Bronchial smooth muscle cell (primary cell): ENCODE measurements at places on chromosomes 7 and 10. TPM values are rescaled to one million over a fixed set of nuclear protein-coding genes. Genes with fewer than 3 reads are reported as not detected.

The TMEM229A gene
- not detected in 2 replicates for total RNA-seq

The RBM20 gene
- under 0.01 TPM in 1 of 2 replicates, not detected in the other for total RNA-seq

The AKR1C4 gene
- not detected in 2 replicates for total RNA-seq

The LIPF gene
- total RNA-seq: not detected in 2 replicates

The SPDYE1 gene
- under 0.01 TPM in 1 of 2 replicates, not detected in the other for total RNA-seq

The EBF3 gene
- total RNA-seq: 9.0 and 18.0 TPM in 2 replicates

The NYAP1 gene
- total RNA-seq: 2.0 and 2.4 TPM in 2 replicates

The KCNH2 gene
- total RNA-seq: under 0.01 and 0.17 TPM in 2 replicates

The PLEKHS1 gene
- not detected in 2 replicates for total RNA-seq
